ENCODE measurements at places on chromosomes 2 and 18.
A peak's percentile ranks its signal among the peaks of the same experiment; 100 is the strongest.

DNA sequence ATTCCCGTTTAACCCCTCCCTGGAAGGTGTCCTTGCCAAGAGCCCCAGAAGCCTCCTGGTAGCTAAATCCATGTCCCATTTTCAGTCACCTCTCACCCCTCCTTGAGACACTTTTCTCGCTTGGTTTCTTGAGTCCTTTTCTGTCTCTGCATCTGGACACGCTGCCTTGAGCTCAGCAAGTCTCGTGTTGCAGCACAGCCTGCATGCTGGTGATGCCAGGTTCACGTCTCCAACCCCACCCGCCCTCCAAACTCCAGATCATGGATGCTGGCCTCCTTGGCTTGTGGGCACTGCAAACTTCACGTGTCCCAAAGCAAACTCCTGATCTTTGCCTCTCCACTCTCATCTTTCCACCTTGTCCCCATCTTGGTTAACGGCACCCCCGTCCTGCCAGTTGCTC lies 39.3 kb downstream of the CENPO start:
- no peaks in the 10 kb centered on the region for H3K4me1 ChIP-seq
- no peak overlapping the region for H3K4me3 ChIP-seq
- DNase-seq = no peak

DNA sequence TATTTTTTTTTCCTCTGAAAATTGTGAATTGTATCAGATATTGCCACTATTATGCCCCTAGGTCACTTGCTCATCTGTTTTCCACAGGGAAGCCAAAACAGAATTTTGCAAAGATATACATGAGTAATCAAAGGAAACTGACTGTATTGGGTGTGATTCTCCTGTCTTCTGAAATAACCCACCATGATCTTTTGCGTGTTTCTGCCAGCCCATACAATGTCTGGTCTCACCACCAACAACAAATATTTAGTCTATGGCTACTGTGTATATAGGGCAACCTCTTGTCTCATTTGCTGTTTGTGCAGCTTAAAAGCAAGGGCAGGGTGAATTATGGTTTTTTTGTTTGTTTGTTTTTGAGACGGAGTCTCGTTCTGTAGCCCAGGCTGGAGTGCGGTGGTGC lies 26.5 kb downstream of the EPAS1 start:
- no peak overlapping the region for H3K4me3 ChIP-seq
- no peak overlapping the region for H3K27ac ChIP-seq
- H3K36me3 ChIP-seq = no peaks in the 10 kb centered on the region

DNA sequence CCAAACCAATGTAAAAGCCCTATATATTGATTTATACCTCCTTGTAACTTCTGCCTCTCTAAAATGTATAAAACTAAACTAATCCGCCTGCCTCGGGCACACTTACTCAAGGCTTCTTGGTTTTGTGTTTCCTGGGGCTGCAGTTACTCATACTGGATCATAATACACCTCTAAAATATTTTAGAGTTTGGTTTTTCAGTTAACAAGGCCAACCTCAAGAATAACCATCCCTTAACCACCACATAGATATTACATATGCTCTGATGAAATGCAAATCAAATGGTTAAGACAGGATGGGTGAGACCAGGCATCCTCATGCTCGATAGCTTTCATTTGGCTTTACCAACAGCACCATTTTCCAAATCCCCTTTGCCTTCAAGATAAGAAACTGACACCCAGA lies 46.4 kb downstream of the UXS1 start:
- H3K36me3 ChIP-seq = no peaks in the 10 kb centered on the region
- no peak overlapping the region for H3K4me3 ChIP-seq
- H3K27me3 ChIP-seq = no peaks in the 10 kb centered on the region
- no peak overlapping the region for H3K27ac ChIP-seq

DNA sequence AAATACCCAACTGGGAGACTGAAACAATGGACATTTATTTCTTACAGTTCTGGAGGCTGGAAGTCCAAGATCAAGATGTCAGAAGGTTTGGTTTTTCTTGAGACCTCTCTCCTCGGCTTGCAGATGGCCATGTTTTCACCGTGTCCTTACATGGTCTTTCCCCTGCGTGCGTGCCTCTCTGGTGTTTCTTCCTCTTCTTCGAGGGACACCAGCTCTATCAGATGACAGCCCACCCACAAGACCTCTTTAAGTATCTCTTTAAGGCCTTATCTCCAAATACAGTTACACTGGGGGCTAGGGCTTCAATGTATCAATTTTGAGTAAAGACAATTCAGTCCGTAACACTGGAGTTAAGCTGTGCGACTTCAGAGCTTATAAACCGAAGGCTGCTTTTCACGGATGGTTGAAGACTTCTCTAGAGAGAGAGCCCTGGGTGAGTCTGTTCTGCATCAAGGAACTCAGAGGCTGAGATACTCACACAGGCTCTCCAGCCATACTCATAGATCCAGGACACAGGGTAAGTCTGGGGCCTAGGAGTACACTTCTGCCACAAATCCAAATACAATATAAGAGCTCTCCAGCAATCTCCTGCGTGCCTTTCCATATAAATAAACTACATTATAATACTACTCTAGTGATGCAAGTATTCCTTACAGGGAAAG lies 339.9 kb upstream of the PKDCC start:
- no peaks in the 10 kb centered on the region for H3K4me1 ChIP-seq
- no peak overlapping the region for H3K4me3 ChIP-seq
- H3K27ac ChIP-seq = no peak overlapping the region
- DNase-seq = no peak

GRCh38 chr2:151459358-151459757 lies 49.7 kb downstream of the RIF1 start:
- H3K4me3 ChIP-seq = no peak overlapping the region
- no peak for DNase-seq
- no peaks in the 10 kb centered on the region for H3K27me3 ChIP-seq

GRCh38 chr2:193885419-193885818 lies 1690.7 kb upstream of the TMEFF2 start:
- no peak overlapping the region for H3K27ac ChIP-seq
- no peaks in the 10 kb centered on the region for H3K4me1 ChIP-seq
- DNase-seq = no peak
- H3K36me3 ChIP-seq = no peaks in the 10 kb centered on the region

- no peaks in the 10 kb centered on the region for H3K4me1 ChIP-seq
- no peaks in the 10 kb centered on the region for H3K36me3 ChIP-seq
- DNase-seq = peak; percentile 61
- H3K4me3 ChIP-seq = no peak overlapping the region
Observed at GRCh38 chr2:4992226-4992625, 700.0 kb upstream of the SOX11 start.

GRCh38 chr18:23265682-23266399 lies 130.6 kb downstream of the CABLES1 start:
- no peak overlapping the region for H3K27ac ChIP-seq
- DNase-seq = no peak
- no peak overlapping the region for H3K4me3 ChIP-seq
- no peaks in the 10 kb centered on the region for H3K36me3 ChIP-seq
- no peaks in the 10 kb centered on the region for H3K27me3 ChIP-seq

- H3K36me3 ChIP-seq = no peaks in the 10 kb centered on the region
- no peaks in the 10 kb centered on the region for H3K4me1 ChIP-seq
Observed at GRCh38 chr2:102166189-102166845, 20.5 kb upstream of the IL1RL2 start.

GRCh38 chr2:80292474-80292873 lies 12.1 kb downstream of the LRRTM1 start:
- no peak for DNase-seq
- H3K4me1 ChIP-seq = peaks cover 6% of the 10 kb centered on the region
- H3K27ac ChIP-seq = no peak overlapping the region
- no peaks in the 10 kb centered on the region for H3K27me3 ChIP-seq
- no peak overlapping the region for H3K4me3 ChIP-seq
- H3K36me3 ChIP-seq = no peaks in the 10 kb centered on the region

DNA sequence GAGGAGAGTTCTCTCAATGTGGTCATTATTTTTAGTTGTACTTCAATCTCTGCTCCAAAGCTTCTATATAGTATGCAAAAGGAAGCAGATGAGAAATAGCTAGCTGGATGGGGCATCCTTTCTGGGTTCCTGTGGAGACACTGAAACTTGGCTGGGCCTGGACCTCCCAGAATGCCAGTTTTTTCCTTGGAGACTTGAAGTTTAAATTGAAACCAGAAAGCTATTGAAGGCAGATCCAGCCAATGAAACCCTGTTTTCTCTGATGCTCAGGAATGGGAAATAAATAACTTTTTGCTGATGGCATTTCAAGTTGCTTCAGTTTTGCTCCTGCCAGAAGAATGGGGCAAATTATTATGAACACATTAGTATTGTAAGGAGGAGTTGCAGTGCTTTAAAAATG lies 2.9 kb downstream of the SETBP1 start:
- H3K27me3 ChIP-seq = no peaks in the 10 kb centered on the region
- H3K4me1 ChIP-seq = peaks cover 19% of the 10 kb centered on the region
- no peak overlapping the region for H3K4me3 ChIP-seq
- no peak overlapping the region for H3K27ac ChIP-seq

DNA sequence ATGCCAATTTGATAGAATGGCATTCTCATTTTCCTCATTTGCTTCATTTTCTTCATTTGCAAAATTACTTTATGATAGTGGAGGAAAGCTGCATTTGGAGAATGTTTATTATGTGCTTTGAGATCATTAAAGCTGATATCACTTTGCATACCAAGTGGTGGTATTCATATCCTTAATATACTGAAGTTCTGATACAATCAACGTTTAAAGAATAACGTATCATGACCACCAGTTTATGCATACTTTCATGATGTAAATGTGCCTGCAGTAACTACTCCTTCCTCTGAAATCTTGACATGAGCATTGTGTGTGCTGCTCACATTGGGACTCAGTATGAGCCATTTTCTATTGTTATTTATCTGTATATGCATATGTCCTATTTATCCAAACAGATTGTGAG lies 302.1 kb downstream of the ARHGAP15 start:
- H3K27me3 ChIP-seq = no peaks in the 10 kb centered on the region
- no peak overlapping the region for H3K27ac ChIP-seq
- no peak for DNase-seq

- H3K36me3 ChIP-seq = no peaks in the 10 kb centered on the region
- H3K4me1 ChIP-seq = no peaks in the 10 kb centered on the region
- DNase-seq = no peak
- H3K27me3 ChIP-seq = no peaks in the 10 kb centered on the region
Observed at GRCh38 chr2:49028101-49028500, 126.2 kb downstream of the FSHR start.
